ENCODE measurements at places on chromosomes 5 and 9. TPM values are rescaled to one million over a fixed set of nuclear protein-coding genes. Genes with fewer than 3 reads are reported as not detected.

PDCD1LG2 gene
- total RNA-seq, result 59.6 TPM

ELOVL7 gene
- not detected for total RNA-seq

STK32A gene
- 0.97 TPM for total RNA-seq

SAPCD2 gene
- total RNA-seq, result 5.2 TPM

FAM221B gene
- total RNA-seq, result not detected

IL4 gene
- not detected for total RNA-seq

ACTBL2 gene
- total RNA-seq, result 0.97 TPM

DNA sequence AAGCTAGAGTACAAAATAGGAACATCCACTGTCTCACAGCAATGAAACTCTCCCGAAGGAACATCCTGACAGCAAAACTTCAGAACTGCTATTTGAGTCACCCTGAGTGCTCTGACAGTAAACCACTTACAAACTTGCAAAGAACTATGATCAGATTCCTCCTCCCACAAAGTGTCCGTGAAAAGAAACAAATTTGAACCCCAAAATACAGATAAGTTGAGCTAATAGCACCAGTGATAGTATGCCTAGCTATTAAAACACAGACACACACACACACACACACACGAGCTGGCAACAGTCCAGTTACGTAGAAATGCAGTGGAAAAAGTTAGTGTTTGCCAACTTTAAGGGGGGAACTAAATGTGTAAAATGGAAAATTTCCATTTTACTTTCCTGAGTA is 3.1 kb upstream of the GLIS3 start:
- DNase-seq, result no peak

GRCh38 chr5:176366232-176366894 is 1.1 kb downstream of the ARL10 start:
- no peak for DNase-seq

GRCh38 chr5:11084111-11084510 is 323.1 kb upstream of the DAP start:
- DNase-seq, result no peak

DNA sequence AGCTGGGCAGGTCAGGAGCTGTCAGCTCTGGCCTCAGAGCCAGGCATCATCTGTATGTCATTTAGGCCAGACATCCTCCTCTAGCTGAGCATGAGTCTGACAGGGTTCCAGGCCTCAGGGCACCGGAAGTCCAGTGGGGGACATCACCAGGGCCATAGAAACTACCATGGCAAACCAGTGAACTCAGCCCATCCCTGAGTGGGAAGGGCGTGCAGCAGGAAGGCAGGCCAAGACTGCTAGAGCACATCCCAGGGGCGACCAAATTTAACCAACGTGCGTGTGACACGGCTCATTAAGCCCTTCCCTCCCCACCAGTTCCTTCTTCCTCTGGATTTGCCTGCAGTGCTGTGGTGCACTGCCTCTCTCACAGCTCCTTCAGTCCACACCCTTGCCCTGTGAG is 75.9 kb downstream of the COL27A1 start:
- no peak for DNase-seq

GRCh38 chr9:126154869-126155268 is 171.8 kb upstream of the MVB12B start:
- DNase-seq, result no peak

GRCh38 chr5:172524573-172525021 is 70.3 kb upstream of the SH3PXD2B start:
- no peak for DNase-seq

GRCh38 chr5:125134216-125135081 is 388.0 kb upstream of the ZNF608 start:
- DNase-seq, result peak; percentile 52

GRCh38 chr5:170597109-170597751 is 93.4 kb downstream of the KCNIP1 start:
- peak; percentile 57 for DNase-seq

GRCh38 chr9:28762167-28762566 is 1188.9 kb upstream of the C9orf72 start:
- DNase-seq, result no peak

DNA sequence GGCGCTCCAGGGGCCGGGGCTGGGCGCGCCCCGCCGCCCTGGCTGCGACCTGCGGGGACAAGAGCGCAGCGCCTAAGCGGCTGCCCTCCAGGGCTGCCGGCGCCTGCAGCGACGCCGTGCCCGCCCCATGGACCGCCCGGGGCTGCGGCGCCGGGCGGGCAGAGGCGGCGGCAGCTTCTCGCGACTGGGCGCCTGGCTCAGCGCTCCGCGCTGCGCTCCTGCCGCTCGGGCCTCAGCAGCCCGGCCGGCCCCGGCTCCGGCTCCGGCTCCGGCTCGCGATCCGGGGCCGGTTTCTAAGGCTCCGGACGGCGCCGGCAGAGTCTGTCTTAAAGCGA is at the start of gene PITX1:
Gene PITX1, minus strand, starts transcription at position 328 of the 335 bp plus-strand sequence. CDS start 347 bp downstream, outside the sequence.
- DNase-seq, result no peak

DNA sequence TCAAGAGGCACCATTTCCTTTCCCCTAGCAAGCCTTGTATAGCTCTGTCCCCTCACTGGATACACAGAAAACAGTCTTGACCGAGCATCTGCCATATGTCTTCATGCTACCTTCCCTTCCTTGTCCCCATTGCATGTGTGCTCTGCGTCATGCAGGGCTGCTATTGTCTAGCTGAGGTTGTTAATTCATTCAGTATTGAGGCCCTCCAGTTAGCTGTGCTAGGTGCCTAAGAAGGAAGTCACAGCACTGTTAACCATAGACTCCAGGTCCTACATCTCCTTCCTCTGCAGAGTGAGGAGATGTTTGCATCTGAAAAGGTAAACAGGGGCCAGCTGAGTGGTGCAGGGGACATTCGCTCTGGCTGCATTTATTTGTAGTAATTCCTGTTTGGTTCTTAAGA is 48.2 kb downstream of the SLC1A3 start:
- no peak for DNase-seq

DNA sequence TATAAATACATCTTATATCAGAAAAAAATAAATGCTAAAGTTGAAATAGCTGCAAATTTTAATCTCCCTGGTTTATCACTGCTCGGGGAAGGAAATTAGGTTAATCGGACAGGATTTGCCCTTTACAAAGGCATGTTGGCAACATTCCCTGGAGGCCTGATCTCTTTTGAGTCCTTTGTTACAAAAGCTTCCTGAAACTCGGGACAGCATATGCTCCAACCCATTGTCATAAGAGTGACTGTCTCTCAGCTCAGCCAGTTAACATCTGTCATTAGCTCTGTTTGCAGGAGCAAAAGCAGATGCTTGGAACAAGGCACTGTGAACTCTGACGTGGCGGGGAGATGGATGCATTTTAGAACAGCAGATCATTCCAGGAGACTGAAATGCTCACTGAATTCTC is 80.6 kb downstream of the MYO10 start:
- DNase-seq, result no peak

GRCh38 chr5:79436821-79437220 is 77.1 kb downstream of the HOMER1 start:
- DNase-seq, result peak; percentile 17

DNA sequence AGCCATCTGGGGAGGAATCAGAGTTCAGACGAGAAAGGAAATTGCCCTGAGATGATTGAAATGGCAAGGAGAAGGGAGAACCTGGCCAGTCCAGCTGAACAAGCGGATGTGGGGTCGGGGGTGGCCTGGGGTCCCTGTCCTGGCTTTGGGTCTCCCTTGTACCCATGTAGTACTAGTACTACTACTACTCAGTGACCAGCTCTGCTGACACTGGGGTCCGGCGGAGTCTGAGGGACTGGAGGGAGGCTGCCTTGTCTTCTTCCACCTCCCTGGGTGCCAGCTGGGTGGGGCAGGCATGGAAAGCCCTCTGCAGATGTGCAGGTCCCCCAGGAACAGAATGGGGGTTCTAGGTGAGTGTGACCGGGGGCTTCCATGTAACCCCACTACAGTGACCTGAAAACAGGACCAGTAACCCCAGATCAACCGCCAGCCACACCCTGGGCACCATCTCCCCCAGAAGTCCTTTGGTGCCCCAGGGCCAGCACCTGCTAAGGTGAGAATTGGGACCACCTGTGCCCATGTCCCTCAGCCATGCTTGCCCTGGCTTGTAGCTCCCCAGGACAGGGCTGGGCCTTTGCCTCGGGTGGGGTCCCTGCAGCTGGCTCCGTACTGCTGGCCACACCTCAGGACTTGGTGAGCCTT is 89.1 kb upstream of the COL5A1 start:
- no peak for DNase-seq

DNA sequence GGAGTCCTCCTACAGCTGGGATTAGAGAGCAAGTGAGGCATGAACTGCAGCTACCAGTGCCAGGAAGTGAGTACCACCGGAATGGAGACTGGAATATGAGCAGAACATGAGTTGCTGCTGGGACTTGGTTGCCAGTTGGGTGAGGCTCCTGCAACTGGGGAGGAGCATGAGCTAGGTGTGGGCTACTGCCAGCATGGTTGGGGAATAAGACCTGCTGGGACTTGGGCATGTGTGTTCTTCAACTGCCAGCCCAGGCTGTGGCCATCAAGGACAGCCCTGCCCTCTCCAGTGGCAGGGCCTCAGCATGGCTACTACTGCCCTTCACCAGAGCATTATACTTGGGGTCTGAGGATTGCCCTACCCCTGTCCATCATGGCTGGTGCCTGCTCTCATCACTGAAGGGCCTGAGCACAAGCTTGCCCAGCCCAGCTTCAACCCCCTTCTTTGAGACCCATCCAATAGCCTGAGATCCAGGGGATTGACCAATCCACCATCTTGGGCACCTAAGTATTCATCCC is 665.0 kb downstream of the ELAVL2 start:
- no peak for DNase-seq

Data from fibroblast of villous mesenchyme (primary cell).